ENCODE measurements at places on chromosomes 7 and 10.

DNA sequence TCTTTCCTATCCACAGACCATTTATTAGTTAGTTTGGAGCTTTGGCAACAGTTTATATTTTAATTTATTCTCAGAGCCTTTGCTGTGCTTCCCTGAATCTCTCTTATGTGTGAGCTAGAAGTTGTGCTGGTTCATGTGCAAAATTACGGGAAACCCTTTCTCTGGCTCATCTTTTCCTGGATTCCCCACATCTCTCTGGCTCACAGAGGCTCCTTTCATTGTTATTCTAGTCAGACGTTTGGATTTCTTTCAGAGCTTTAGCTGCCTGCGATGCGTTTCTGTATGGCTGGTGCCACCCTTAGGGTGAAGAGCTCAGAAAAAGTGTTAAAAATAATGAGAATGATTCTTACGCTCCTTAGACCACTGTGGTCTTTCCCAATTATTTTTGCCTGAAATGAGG is 53.3 kb downstream of the TPST1 start:
- DNase-seq = no peak

DNA sequence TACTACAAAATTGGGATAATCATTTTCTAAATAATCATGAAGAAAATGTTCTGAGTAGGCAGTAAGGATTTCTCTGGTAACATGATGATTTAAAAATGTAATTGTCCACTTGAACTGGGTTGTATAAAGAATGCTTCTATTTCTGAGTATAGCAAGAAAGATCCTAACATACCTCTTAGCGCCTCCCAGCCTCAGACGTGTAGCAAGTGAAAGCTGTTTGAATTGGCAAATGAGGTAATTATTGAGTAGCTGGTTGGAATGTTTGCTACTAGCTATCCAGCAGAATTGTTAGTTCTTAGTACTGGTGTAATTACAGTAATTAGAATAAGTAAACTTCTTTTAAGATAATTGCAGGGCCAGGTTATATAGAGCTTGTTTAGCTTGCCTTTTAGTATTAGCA is 47.9 kb downstream of the SEPTIN7 start:
- DNase-seq = no peak

DNA sequence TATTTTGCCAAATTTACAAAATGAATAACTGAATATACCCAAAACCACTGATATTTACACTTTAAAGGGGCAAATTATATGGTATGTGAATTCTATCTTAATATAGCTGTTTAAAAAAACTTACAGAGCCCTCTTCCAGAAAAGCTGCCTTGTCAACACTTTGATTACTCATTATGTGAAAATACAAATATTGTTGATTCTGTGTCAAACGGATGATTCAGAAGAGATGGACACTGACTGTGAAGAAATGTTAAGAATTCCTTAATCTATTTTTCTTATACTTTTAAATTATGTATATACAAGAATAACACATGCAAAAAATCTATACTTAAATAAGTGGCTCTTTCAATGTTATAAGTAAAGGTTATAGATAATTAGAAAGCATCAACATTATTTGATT is 41.5 kb downstream of the SMURF1 start:
- no peak for DNase-seq

DNA sequence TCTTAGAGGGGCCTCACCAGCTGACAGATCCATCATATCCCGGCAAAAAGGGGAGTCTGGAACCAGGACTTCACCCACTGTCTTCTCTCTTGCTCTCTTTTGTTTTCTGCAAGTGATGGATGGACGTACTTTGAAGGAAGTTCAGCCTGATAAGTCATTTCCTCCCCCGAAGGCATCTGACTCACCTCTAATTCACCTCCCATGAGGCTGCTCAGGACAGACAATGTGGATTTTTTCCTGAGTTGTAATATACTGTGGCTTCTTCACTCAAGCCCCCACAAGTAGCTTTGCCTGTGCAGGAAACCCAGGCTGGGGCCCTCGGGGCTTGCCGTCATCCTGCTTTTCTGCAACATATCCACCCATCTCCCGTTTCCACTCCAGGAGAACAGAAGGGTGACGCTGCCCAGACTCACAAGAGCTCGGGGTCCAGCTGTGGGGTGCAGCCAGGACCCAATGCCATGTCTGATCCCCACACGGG is 70.4 kb downstream of the ASB13 start:
- peak; percentile 21 for DNase-seq

GRCh38 chr10:101280511-101280910 is 51.2 kb upstream of the LBX1 start:
- no peak for DNase-seq

DNA sequence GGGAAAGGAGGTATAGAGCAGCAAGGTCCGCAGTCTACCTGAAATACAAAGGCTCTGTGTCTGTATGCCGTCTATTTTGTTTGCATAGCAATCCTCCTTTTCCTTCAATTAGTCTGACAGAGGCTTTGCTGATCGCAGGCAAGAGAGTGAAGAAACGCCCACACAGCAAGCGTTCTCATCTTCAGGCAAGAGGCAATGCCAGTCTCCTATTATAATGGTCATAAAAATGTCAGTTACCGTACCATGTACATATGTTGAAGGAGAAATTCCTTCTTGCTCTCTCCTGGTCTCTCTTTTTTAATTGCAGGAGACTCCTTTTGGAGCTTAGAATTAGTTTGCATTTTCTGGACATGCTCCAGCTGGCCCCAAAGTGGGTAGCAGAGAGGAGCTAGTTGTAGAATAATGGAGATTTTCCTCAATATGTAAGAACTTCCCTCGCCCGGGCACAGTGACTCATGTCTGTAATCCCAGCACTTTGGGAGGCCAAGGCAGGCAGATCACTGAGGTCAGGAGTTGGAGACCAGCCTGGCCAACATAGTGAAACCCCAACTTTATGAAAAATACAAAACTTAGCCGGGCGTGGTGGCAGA is 139.5 kb downstream of the PFKFB3 start:
- no peak for DNase-seq

- no peak for DNase-seq
These were observed 12.2 kb upstream of the HNRNPF start for GRCh38 chr10:43421201-43421507.

DNA sequence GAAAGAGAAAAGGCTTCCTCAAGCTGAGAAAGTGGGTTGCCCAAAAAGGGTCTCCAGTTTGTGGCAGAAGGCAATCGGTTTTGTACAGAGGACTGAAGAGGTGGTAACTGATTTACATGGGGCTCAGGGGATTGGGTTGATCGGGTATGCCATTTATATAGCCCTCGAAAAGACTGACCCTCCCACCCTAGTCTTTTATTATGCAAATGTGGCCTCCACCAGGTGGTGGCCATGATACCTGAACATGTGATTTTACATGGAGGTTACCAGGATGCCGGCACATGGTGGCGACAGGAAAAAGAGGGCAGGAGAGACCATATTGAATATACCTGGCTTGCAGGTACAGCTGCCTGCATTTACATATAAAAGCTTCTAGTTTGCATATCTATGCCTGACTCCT is 36.7 kb downstream of the ATE1 start:
- no peak for DNase-seq
